ENCODE measurements at places on chromosomes 5 and 9. TPM values are rescaled to one million over a fixed set of nuclear protein-coding genes. Genes with fewer than 3 reads are reported as not detected.

CNTNAP3 gene
- total RNA-seq = 9.9 TPM

GRM6 gene
- total RNA-seq = not detected

ZDHHC11B gene
- 0.07 TPM for total RNA-seq

LCN9 gene
- 0.44 TPM for total RNA-seq

PRLR gene
- total RNA-seq = 2.0 TPM

ANKRD18B gene
- total RNA-seq = 14.4 TPM

ARHGEF39 gene
- 21.4 TPM for total RNA-seq

RNF38 gene
- total RNA-seq = 44.7 TPM

SMARCA2 gene
- 5.5 TPM for total RNA-seq

DNAH5 gene
- 0.41 TPM for total RNA-seq

RMRP gene
- 10,629 TPM for total RNA-seq

FST gene
- total RNA-seq = 15.9 TPM

C9orf152 gene
- total RNA-seq = not detected

ECM2 gene
- not detected for total RNA-seq

CDH6 gene
- 5.3 TPM for total RNA-seq

RAPGEF1 gene
- 47.1 TPM for total RNA-seq

SHOC1 gene
- total RNA-seq = not detected

GRAMD2B gene
- 7.1 TPM for total RNA-seq
